ENCODE measurements at places on chromosomes 12 and 14.
A peak's percentile ranks its signal among the peaks of the same experiment; 100 is the strongest.

DNA sequence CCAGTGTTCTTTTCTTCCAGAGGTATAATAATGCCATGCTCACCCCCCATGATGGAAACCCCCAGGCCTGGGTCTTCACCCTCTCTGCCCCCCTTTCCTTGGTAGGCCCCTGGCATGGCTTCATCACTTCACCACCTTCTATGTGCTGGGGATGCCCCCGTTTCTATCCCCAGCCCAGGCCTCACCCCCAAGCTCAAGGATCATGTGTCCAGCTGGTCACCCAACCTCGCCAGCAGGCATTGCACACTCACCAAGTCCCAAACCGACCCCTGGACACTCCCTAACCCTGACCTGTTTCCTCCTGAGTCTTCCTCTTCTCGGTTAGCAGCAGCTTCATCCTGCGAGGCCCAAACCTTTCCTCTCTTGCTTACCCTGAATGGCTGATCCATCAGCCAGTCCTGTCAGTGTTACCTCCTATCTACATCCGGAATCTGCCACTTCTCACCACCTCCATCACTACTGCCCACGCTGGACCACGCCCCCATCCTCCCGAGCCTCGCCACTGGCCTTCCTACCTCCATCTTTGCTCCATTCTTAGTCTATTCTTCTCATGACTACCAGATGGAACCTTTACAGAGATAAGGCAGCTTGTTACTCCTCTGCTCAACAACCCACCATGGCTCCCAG, 69.0 kb downstream of the MVK start:
- DNase-seq, result no peak

- DNase-seq, result no peak
Measured at GRCh38 chr14:104130974-104131651, 7.3 kb upstream of the KIF26A start.

DNA sequence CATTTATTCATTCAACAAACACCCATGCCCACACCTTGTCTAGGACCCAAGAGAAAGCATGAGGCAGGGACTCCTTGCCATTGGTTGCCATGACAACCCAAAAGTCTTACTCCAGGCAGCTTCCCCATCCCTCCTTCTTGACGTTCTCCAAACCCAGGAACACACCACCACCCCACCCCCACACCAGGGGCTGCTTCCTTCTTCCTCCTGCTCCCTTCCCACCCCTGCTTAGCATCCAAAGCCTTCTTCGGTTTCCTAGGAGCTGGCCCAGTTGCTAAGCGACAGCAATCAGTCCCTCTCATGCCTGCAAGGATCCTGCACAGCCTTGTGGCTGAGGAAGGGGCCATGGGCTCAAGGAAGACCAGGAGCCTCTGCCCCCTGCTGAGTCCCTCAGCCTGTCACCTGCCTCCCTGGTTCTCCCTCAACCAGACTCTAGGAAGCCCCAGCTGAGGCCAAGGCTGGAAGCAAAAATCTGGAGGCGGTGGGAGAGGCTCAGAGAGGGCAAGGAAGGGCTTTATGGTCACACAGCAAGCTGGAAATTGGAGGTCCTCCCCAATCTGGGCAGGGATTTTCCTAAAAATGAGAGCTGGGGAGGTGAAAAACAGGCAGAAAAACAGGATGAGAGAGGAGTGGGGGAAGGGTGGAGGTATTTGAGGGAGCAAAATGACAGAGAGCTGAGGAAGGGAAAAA, 15.4 kb downstream of the RASAL1 start:
- no peak for DNase-seq

- no peak for DNase-seq
Measured at GRCh38 chr14:60163693-60164092, 1.5 kb downstream of the DHRS7 start.

GRCh38 chr14:31954991-31955390, 122.1 kb upstream of the ARHGAP5 start:
- DNase-seq, result no peak

DNA sequence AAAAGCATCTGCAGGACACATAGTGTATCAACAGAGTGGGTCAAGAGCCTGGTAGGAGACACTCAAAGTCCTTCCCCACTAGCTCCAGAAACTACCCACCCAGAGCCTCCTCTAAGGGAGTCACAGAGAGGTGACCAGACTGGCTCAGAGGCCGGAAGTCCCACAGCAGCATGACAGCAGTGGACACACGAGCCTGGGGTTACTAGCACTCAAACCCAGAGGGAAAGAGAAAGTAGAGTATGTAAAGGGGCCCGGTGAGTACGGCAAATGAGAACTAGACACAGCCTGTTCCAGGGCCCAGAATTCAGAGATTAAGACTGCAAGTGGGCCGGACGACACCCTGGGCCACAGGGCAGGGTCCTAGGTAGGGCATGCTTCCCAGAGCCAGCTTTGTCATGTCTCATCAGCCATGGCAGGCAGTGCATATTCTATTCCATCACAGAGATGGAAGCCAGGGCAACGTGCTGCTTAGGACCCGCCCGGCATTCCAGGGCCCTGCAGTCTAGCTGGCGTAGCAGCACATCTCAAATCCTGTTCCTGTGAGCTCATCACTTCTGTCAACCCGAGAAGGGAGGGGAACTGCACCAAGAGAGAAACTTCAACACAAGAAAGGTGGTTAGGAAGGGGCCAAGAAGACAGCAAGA, 4.2 kb downstream of the IFFO1 start:
- no peak for DNase-seq

DNA sequence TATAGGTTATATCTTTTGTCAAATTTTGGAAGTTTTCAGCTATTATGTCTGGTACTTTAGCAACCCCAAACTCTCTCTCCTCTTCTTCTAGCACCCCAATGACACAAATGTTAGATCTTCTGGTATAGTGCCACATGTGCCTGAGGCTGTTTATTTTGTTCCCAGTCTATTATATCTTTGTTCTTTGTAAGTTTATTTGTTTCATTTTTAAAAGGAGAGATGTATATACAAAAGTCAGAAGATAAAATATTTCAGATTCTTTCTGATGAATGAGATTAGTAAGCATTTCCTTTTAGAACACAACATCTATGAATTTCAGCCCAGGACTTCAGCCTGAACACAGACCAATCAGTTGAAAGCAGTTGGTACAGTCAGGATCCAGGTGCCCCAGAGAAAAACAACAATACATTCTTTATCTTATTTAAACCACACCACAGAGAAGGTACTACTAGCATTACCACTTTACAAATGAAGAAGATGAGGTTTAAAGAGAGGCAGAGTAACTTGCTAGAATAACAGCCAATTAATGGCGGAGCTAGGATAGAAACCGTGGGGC, 114.1 kb upstream of the BTG1 start:
- no peak for DNase-seq

- DNase-seq, result no peak
Measured at GRCh38 chr12:79378496-79378895, 312.3 kb downstream of the PAWR start.

DNA sequence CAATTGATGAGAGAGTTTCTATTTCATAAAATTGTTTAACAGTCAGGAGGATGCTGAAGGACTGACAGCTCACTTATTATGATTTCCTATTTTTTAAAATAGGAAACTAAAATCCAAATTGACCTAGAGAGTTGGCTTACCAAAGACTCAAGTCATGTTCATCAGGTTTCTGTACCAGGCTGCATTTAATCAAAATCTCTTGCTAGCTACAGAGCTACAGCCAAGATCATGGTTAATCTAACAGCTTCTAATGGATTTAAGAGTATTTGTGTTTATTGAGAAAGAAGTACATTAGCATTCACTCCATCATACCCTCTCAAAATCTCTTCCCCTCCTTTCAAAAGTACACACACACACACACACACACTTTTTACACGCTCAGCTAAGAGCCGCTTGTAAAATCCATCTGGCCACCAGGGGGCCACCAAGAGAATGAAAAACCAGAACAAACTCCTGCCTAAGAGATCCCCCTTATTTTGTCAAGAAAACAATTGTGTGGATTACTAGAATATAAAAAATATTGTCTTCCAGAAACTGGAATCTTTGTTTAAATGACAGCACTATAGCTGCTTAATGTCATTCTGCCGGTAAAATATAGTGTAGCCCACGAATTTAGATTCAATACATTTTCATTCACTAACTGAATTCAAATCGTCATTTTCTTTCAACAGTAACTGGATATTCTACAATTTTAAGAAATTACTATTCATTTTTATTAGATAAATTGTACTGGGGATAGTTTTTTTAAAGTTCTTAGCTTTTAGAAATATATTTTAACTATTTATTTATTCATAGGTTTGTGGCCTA, 334.0 kb downstream of the BTG1 start:
- peak; percentile 37 for DNase-seq

DNA sequence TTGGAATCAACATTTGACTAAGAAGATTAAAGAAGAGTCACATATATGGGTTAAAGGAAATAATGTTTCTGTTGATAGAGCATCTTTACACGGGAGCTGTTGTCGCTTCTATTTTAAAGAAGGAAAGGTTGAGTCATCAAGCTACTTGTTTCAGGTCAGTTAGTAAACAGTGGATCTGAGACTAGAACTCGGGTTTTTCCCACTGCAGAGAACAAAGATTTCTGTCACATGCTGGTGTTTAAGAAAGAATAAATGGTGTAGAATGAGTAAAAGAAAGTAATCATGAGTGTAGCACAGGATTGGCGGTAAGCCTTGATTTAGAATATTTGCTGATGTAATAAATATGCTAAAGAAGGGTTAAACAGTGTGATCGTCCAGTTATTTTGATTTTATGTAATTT, 455.5 kb downstream of the AEBP2 start:
- DNase-seq, result no peak

GRCh38 chr12:4203772-4204376, 69.7 kb upstream of the CCND2 start:
- no peak for DNase-seq

- DNase-seq, result no peak
Measured at GRCh38 chr12:71610031-71610795, 53.4 kb downstream of the ZFC3H1 start.

DNA sequence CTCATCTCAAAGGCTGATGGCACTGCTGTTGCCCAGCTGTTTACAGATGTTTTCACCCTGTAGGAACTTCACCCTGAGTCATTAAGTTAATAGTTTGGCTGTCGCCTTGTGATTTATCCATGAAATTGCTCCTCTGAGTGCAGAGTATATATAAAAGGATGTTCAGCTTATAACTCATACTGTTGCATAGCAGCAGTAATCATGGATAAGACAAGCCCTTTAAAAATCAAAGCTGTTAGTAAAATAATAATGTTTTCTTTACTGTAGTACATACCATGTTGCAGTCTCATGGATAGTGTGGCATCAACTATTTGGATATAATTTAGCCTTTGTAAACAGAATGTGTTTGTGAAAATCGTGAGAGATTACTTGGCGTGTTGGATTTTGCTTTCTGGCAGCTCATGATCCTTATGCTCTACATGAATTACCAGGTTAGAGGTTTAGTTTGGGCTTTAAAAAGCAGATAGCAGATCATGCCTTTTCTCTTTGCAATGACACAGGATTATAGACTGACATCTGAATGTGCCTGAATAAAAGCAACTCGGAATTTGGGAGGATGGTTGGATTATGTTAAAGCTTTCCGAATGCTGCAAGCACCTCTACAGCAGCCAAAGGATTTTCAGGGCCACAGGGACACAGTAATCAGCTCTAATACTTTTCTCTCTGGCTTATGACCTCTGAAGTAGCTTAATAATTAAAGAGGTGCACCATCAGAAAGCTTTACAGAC, 279.7 kb upstream of the ATP2B1 start:
- no peak for DNase-seq

GRCh38 chr12:6963016-6963731, 7.3 kb downstream of the PHB2 start:
- no peak for DNase-seq

GRCh38 chr12:107200394-107200793, 107.0 kb upstream of the CRY1 start:
- no peak for DNase-seq

DNA sequence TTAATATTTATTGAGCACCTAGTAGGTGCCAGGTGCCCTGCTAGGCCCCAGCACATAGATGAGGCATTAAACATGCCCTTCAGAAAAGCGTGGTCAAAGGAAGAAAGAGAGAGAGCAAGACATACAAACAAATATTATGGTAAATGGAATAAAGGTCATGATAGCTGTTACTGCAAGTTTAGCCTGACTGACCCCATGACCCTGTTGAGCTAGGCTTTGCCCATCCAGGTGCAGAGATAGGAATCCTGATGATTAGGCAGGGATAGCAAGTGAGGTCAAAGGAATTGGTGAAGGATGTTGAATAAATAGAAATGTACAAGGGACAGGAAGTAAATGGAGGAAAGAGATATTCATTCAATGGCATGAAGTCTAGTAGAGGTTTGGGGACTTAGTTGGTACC, 33.4 kb upstream of the SLC15A5 start:
- no peak for DNase-seq

DNA sequence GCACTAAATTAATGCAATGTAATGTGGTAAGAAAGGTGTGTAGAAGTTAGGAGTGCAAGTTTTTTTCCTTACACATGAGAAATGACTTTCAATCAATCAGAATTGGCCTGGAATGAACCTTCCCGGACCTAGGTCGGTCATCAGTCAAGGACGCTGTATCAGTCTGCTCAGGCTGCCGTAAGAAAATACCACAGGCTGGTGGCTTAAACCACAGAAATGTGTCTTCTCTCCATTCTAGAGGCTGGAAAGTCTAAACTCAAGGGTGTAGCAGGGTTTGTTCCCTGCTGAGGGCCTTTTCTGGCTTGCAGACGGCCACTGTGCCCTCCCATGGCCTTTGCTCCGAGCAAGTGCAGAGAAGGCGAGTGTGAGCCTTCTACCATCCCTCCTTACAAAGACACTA, 86.6 kb upstream of the DYNC1H1 start:
- DNase-seq, result no peak

DNA sequence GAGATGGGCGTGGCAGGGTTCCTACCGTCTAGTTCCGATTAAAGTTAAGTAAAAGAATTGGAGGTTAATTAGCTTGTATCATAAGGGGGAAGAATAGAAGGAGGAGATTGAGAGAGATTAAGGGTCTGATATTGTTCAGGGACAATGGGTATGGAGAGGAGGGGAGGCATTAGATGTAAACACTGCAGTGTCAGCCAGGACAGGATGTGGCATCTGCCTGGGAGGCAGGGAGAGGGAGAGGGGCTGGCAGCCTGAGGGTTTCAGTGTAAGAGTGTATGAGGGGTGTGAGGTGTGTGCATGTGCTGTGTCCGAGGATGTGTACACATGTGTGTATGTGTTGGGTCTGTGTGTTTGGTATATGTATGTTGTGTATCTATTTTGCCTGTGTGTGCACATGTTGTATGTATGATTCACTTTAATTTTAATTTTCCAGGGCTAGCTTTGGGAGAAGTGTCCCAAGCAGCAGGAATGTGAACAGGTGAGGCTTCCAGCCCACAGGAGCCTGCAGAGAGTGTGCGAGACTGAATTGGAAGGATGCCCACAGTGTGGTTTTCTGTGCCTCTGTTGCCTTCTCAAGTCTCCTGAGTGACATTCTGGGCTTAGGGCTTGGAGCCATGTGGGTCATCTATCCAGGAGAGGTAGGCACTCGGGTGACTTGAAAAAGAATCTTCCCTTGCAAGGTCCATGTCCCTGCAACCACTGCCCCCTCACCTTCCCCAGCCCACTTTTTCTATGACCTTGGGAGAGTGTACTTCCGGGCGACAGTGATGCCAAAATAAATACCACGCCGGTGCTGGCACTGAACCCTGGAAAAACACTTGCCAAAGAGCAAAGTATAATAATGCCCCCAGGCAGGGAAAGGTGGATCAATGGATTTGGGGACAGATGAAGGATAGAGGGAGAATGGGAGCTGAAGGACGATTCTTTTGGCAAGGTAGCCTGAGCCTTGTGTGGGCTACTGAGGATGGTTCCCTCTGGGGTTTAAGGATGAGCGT, 36.8 kb upstream of the DCD start:
- no peak for DNase-seq

- no peak for DNase-seq
Measured at GRCh38 chr12:113326775-113327395, 8.0 kb downstream of the SLC8B1 start.

Data from activated T-helper 2 cell treated with anti-CD3 and anti-CD28 coated beads, Interferon-gamma antibody, Interleukin-2, Interleukin-4, amounts not matched to agents 10 μg/mL and 5 μg/mL and 100 μg/mL, durations not matched to agents 14 hours and 24 hours and 36 hours (primary cell).